ENCODE measurements at places on chromosomes 7 and 10. TPM values are rescaled to one million over a fixed set of nuclear protein-coding genes. Genes with fewer than 3 reads are reported as not detected.

GRCh38 chr7:73606801-73607691, 17.3 kb downstream of the MLXIPL start:
- DNase-seq = peak; percentile 56

The GDF2 gene
- total RNA-seq = not detected

GRCh38 chr7:66333443-66333842, 128.3 kb downstream of the TPST1 start:
- DNase-seq = no peak

GRCh38 chr7:155224116-155224811, 73.4 kb upstream of the INSIG1 start:
- no peak for DNase-seq

Measured in T-helper 17 cell (primary cell).